ENCODE measurements at places on chromosomes 7 and 10.
A peak's percentile ranks its signal among the peaks of the same experiment; 100 is the strongest.

DNA sequence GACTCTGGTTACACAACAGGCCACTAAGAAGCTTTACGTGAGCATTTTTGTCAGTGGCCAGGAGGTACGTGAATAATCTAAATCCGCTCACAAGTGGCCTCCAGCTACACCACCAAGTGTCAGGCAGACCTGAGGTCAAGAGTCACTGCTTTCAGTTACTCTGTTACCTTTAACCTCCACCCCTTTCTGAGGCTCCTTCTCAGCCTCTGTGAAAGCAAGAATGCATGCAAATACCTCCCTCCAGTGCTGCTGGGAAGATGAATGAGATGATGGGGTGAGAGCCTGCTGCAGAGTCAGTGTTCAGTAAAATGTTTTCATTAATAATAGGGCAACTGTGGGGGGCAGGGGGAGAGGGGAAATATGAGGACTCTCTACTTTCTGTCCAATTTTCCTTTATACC lies 11.2 kb downstream of the DDC start:
- no peak for DNase-seq

- no peak for DNase-seq
Observed at GRCh38 chr7:29806995-29807841, 910 bp downstream of the WIPF3 start.

DNA sequence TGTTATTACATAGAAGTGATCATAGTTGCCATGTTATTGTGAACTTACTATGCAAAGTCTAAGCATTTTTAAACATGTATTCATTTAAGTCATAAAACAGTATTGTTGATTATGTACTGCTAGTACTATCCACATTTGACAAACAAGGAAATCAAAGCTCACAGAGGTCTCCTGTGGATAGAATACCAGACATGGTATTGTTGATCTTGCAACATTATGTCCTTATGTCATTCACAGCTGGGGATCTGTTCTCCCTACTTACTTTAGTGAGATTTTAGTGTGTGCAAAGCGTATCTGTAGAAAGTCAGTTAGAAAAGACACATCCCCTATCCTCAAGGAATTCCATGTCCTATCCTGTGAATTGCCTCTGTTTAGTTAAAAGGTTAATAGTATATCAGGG lies 106.1 kb downstream of the SND1 start:
- DNase-seq: no peak

DNA sequence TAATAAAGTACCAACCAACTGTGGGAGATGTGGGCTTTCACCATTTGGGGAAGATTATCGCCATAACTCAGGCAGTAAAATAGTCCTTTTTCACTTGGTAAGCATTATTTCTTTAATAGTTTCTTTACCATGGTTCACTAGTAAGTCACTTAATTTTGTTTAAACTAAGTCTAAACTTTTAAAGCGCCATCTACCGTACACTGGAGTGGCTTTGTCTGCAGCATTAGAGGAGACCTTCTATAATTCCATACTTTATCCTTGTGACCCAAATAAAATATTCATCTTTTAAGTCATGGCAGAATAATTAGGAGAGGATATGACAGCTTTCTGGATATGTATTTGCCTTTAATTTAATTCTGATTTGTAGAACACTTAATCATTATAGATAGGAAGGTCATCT lies 468.0 kb downstream of the MAGI2 start:
- no peak for DNase-seq

DNA sequence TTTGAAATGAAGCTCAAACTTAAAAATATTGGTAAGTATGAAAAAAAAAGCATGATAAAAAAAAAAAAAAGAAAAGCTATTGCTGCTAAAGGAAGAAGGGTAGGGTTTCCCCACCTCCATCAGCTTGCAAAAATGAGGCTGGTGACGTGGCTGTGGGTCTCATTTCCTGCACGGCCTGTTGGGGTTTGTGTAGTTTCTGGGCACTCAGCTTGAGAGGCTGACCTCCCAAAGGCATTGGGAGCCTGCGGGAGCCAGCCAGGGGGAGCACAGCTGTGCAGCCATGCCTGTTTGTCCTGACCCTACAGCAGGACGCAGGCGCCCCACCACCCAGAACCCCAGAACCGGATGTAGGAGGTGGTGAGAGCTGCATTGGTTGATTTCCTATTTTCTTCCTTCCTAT lies 48.8 kb upstream of the CARD11 start:
- no peak for DNase-seq

- no peak for DNase-seq
Observed at GRCh38 chr7:69430384-69431021, 167.8 kb upstream of the AUTS2 start.

GRCh38 chr7:75819711-75820110 lies 6.1 kb upstream of the CCL24 start:
- no peak for DNase-seq

DNA sequence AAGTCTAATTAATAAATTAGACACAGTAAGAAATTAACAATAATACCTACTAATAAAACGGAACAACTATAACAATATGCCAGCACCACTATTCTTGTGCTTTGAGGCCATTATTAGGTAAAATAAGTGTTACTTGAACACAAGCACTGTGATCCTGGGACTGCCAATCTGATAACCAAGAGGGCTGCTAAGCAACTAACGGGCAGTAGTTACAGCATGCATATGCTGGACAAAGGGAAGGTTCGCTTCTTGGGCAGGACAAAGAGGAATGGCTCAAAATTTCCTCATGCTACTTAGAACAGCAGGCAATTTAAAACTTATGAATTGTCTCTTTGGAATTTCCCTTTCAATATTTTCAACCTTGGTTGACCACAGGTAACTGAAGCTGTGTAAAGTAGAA lies 718.6 kb downstream of the SORCS3 start:
- DNase-seq: no peak

- no peak for DNase-seq
Observed at GRCh38 chr10:93319896-93320295, 162.2 kb downstream of the MYOF start.

- no peak for DNase-seq
Observed at GRCh38 chr7:134154581-134155130, 27.5 kb downstream of the LRGUK start.

DNA sequence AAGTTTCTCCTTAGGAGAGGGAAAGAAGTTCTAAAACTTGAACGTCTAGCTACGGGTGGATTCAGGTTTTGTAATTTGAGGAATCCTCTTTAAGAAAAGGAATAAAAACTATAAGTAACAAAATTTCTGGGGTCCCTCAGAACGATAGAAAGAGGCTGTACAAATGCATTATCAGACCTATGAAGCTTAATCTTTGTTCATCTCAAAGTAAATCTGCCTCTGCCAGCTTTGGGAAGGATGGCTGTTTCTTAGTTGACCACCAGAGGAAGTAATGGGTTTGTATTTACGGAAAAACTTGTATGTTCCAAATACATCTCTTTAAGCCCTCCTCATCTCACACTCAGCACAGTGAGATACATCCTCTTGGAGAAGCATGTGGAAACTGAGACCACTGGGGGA lies 864 bp downstream of the PSTK start:
- no peak for DNase-seq

- DNase-seq: no peak
Observed at GRCh38 chr7:135833642-135834041, 85.0 kb upstream of the FAM180A start.

GRCh38 chr10:25867321-25867720 lies 66.7 kb upstream of the MYO3A start:
- no peak for DNase-seq

DNA sequence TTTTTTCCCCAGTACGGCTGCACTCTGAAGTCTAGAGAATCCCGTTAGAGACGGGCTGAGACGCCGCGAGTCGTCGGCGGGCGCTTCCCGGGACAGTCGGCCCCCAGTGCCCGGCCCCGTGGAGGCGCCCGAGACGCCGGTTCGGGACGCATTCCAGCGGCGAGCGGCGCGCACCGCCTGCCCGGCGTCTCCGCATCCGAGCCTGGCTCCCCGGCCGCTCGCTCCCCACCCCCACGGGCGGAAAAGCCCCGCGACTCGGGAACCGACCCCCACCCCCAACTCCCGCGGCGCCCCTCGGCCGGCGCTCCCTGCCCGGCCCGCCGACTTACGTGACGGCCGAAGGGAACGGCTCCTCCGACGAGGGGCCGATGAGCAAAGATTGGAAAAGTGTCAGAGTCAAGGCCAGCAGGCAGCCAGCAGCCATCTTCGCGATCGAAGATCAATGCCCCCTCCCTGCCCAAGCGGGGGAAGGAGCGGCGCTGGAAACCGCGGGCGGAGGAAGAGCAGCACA lies 486 bp downstream of the CACNA2D1 start:
- no peak for DNase-seq

GRCh38 chr10:13765641-13766341 lies 179.0 kb downstream of the PRPF18 start:
- DNase-seq: no peak

DNA sequence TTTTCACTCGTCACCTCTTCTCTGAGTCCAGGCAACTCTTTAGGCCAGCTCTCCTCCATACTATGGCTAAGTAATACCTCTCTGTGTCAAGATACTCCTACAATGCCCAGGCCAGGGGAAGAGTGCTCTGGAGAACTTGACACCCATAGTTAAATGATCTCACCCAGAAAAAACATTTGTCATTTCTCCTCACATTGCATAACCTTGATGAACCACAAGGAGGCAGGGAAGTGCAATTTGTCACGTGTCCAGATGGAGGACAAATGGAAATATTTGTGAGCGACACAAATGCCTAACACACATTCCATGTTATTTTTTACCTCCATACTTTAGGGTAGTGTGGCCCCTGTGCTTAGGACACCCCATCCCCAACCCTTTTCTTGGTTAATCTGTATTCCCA lies 78.3 kb downstream of the HTR7 start:
- no peak for DNase-seq

DNA sequence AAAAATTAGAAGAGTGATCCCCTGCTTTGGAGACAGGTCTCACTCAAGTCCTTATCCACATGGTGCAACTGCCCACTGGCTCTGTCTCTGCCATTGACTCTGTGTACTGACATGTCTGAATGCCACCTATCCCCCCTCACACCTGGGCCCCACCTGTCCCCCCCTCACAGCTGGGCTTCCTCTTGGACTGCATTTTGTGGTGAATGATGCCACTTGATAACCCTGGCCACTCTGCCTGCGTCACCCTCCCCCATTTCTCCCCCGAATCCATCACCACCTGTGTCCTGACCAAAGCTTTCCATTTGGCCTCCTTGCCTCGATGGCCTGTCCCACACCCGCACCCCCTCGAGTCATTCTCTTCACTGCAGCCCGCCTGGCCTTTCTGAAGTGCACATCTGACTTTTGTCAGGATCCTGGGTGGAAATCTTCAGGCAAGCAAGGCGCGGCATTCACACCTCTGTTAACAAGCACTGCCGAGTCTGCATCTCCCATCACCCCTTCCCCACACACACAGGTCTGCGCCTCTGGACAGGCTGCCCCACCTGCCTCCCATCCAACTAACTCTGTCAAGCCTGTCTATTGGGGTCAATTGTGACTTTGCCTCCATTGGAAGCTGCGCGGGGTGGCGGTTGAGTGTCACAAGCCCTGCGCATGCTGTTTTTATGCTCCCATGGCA lies 175.3 kb upstream of the KLF14 start:
- no peak for DNase-seq

- DNase-seq: no peak
Observed at GRCh38 chr10:44382131-44382858, 2.6 kb downstream of the CXCL12 start.

GRCh38 chr10:49611816-49612512 lies 1.9 kb downstream of the SLC18A3 start:
- DNase-seq: no peak

DNA sequence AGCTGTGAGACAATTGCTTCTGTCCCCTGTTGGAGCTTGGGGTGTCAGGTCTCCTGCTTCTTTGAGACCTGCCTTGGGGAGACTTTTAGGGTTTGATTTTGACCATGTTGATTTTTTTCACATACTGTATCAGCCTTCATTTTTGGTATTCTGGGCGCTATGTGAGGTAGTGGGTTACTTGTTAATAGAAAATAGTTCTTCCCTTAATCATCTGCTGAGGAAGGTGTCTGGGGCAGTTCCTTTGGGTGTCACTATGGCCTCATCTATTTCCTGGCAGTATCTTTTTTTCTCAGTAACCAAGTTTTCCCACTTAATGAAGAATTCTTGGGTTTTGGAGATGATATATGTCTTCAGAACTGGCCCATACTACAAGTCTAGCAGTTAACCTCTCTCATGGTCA lies 4.6 kb upstream of the NOLC1 start:
- no peak for DNase-seq

- peak; percentile 26 for DNase-seq
Observed at GRCh38 chr10:87658321-87658795, 1.3 kb upstream of the PAPSS2 start.

GRCh38 chr7:116577320-116577871 lies 52.6 kb downstream of the CAV1 start:
- no peak for DNase-seq

GRCh38 chr7:114522081-114522480 lies 107.5 kb downstream of the FOXP2 start:
- DNase-seq: no peak

- no peak for DNase-seq
Observed at GRCh38 chr7:30817371-30817767, 46.2 kb downstream of the MINDY4 start.

- DNase-seq: no peak
Observed at GRCh38 chr10:126169899-126170298, 218.4 kb downstream of the ADAM12 start.

DNA sequence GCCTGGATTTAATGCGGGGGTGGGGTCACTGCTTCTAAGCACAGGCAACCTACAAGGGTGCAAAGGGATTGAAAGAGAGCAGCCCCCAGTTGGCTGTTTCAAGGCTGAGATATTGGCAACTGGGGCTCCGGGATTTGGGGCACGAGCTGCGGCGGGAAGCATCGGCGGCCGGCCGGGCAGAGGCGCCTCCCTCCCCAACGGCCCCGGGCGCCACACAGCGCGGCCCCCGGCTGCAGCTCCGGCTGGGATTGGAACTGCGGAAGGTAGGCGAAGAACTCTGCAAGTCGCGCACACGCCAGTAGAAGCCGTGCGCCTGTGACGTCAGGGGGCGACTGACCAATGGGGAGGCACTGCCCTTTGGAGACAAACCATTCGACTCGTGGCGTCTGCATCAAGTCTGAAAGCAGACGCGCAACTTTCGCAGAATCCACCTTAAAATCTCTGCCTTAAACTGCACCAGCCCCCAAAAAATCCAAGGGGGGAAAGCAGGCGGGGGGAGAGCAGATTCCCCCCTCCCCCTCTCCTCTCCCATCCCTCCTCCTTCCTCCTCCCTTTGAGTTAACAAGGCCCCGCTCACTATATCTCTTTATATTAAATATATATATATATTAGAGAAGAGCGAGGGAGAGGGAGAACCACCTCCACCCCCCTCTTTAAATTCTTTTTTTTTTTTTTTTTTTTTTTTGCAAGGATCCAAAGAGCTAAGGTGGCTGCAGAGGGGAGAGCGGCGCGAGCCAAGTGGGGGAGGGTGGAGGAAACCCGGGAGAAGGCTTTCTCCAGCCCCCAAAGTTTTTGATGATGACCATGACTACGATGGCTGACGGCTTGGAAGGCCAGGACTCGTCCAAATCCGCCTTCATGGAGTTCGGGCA lies at the start of gene DLX6:
Gene DLX6, plus strand, starts transcription at position 371 of the 872 bp plus-strand sequence. Its CDS starts 425 bp downstream, at position 796.
- DNase-seq: peak; percentile 77

DNA sequence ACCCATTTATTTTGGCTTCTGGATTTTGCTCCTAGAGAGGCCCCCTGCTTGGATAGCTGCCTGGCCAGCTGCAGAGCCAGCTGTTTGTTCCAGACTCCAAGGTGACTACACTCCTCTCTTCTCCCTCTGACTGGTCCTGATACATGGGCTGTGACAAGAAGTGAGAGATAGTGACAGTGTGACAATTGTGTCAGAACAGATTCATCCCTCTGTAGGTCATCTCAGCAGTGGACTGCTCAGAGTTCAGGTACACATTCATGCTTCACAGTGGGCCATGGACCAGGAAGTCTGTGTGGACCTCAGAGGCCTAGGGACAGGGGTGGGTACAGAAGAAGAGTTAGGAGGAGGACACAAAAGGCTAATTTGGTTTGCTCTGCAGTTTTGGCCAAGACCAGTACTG lies 188.2 kb upstream of the MKLN1 start:
- no peak for DNase-seq

Measured in NCI-H187 (cell line).